ENCODE measurements at places on chromosomes 12 and 14.

GRCh38 chr12:114868995-114869834, 185.2 kb upstream of the TBX3 start:
- DNase-seq: no peak
- no peaks in the 10 kb centered on the region for H3K27me3 ChIP-seq
- H3K4me3 ChIP-seq: no peak overlapping the region
- no peaks in the 10 kb centered on the region for H3K36me3 ChIP-seq

- no peaks in the 10 kb centered on the region for H3K27me3 ChIP-seq
- no peak for DNase-seq
- H3K36me3 ChIP-seq: no peaks in the 10 kb centered on the region
Measured at GRCh38 chr12:40505327-40505726, 186.9 kb upstream of the CNTN1 start.

DNA sequence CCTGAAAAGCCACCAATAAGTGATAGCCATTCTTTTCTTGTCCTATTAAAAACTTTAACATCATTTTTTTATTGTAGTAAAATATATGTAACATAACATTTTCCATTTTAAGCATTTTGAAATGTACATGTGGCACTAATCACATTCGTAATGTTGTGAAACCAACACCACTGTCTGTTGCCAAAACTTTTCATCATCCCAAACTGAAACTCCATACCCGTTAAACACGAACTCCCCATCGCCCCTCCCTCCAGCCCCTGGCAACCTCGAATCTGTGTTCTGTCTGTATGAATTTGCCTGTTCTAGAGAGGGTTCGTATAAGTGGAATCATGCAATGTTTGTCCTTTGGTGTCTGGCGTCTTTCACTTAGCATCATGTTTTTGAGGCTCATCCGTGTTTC, 75.9 kb downstream of the CCDC92 start:
- H3K4me1 ChIP-seq: peaks cover 5% of the 10 kb centered on the region
- no peak overlapping the region for H3K4me3 ChIP-seq
- H3K27me3 ChIP-seq: peaks cover 13% of the 10 kb centered on the region

GRCh38 chr12:114136631-114137030, 170.5 kb upstream of the RBM19 start:
- H3K4me1 ChIP-seq: no peaks in the 10 kb centered on the region
- H3K4me3 ChIP-seq: no peak overlapping the region
- no peak overlapping the region for H3K27ac ChIP-seq
- no peak for DNase-seq
- H3K36me3 ChIP-seq: no peaks in the 10 kb centered on the region

GRCh38 chr12:79424109-79424721, 266.5 kb downstream of the PAWR start:
- H3K36me3 ChIP-seq: no peaks in the 10 kb centered on the region
- peak overlapping the region; percentile 91 for H3K27ac ChIP-seq
- no peaks in the 10 kb centered on the region for H3K27me3 ChIP-seq
- DNase-seq: no peak
- H3K4me3 ChIP-seq: no peak overlapping the region

DNA sequence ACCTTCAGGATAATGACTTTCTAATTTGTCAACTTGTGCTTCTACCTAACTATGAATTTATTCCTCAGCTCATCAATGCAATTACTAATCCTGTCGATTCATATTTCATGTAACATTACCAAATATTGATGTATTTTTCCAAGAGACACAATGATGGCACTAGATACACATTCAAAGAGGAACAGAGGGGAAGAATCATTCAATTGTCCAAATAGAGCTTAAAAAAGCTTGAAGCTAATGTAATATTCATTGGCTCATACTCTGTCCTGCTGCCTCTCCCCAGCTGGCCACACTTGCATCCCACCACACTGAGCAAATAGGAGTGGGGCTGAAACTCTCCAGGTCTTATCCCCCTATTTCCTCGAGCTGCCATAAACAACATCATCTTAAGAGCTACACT, 9.3 kb downstream of the TESPA1 start:
- H3K36me3 ChIP-seq: no peaks in the 10 kb centered on the region
- no peaks in the 10 kb centered on the region for H3K4me1 ChIP-seq
- H3K27ac ChIP-seq: no peak overlapping the region
- peaks cover 12% of the 10 kb centered on the region for H3K27me3 ChIP-seq

DNA sequence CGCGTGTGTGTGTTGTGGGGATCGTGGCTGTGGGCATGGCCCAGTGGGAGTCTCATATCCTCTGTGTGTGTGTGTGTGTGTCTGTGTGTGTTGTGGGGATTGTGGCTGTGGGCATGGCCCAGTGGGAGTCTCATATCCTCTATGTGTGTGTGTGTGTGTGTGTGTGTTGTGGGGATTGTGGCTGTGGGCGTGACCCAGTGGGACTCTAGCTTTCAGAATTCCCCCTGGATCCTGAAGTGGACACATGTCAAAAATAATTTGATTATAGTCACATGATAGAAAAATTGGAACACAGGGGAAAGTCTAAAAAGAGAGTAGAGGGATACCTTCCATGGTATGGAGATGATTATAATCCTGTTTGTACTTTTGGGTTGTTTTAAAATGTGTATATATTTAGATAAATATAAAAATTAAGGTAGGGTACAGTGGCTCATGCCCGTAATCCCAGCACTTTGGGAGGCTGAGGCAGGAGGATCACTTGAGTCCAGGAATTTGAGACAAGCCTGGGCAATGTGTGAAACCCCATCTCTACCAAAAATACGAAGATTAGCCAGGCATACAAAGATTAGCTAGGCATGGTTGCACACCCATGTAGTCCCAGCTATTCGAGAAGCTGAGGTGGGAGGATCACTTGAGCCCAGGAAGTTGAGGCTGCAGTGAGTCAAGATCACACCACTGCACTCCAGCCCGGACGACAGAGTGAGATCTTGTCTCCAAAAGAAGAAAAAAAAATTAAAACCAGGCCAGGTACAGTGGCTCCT, 11.0 kb downstream of the PAPLN start:
- DNase-seq: no peak
- H3K4me3 ChIP-seq: no peak overlapping the region
- H3K36me3 ChIP-seq: no peaks in the 10 kb centered on the region
- H3K27ac ChIP-seq: no peak overlapping the region

DNA sequence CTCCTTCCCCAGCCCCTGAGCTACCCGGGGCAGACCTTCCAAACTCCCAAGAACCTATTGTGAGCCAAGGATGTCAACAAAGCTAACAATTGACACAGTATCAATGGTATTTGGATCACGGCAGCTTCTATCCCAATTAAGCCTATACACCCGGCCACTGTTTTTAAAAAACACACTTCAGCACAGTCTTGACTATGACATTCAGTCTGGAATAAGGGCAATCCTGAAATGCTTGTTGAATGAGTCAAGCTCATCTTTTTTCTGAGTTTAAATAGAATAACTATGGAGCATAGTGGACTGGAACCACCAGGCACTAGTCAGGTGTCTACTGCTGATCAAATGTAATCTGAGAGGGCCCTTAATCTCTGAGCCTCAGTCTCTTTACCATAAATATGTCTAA, 5.7 kb downstream of the DENND5B start:
- no peak for DNase-seq
- H3K27ac ChIP-seq: peak overlapping the region; percentile 80
- H3K4me1 ChIP-seq: peaks cover 42% of the 10 kb centered on the region
- no peaks in the 10 kb centered on the region for H3K27me3 ChIP-seq
- H3K36me3 ChIP-seq: no peaks in the 10 kb centered on the region

GRCh38 chr12:41120211-41120610, 67.9 kb upstream of the PDZRN4 start:
- no peak overlapping the region for H3K4me3 ChIP-seq
- no peaks in the 10 kb centered on the region for H3K27me3 ChIP-seq
- H3K36me3 ChIP-seq: no peaks in the 10 kb centered on the region

GRCh38 chr12:117809509-117809908, 159.3 kb downstream of the KSR2 start:
- peaks cover 39% of the 10 kb centered on the region for H3K27me3 ChIP-seq
- no peak overlapping the region for H3K4me3 ChIP-seq
- no peaks in the 10 kb centered on the region for H3K36me3 ChIP-seq
- DNase-seq: no peak
- no peak overlapping the region for H3K27ac ChIP-seq

GRCh38 chr14:91940209-91940608, 7.3 kb downstream of the FBLN5 start:
- H3K27me3 ChIP-seq: no peaks in the 10 kb centered on the region
- H3K4me1 ChIP-seq: peaks cover 2% of the 10 kb centered on the region
- no peak overlapping the region for H3K27ac ChIP-seq
- H3K4me3 ChIP-seq: no peak overlapping the region
- H3K36me3 ChIP-seq: peaks cover 15% of the 10 kb centered on the region

- peaks cover 34% of the 10 kb centered on the region for H3K4me1 ChIP-seq
- peak overlapping the region; percentile 51 for H3K27ac ChIP-seq
- no peak for DNase-seq
- H3K4me3 ChIP-seq: no peak overlapping the region
Measured at GRCh38 chr14:51488569-51489220, 163.0 kb upstream of the FRMD6 start.

DNA sequence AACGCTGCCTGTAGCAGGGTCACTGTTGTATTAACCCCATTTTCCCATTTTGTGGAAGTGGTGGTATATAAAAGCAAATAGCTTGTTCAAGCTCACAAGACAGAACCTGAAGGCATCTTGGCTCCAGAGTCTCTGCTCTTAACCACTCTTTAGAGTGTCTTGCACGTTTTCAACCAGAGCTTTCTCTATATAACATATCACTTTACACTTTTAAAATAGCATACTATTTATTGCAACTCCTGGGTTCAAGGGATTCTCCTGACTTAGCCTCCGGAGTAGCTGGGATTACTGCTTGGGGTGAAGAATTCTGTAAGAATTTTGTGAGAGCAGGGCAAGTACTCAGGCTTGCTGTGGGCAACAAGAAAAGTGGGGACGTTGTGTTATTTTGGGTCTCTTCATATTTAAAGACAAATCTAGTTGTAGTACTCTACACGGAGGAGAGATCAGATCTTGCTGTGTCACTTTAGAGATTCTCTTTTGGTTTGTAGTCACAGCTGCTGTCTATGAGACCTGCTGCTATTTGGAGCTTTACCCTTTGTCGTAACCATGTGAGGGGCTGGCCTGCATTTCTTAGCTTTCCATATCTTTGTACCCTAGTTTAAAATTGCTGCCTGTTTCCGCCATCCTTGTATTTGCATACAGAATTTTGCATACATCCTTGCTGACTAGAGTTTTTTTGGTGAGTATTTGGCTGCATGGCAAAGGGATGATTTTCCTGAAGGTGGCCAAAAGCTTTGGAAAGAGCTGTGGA, 40.7 kb downstream of the WDR20 start:
- H3K4me3 ChIP-seq: no peak overlapping the region
- H3K27ac ChIP-seq: peak overlapping the region; percentile 35
- H3K36me3 ChIP-seq: peaks cover 1% of the 10 kb centered on the region
- no peak for DNase-seq
- no peaks in the 10 kb centered on the region for H3K27me3 ChIP-seq

DNA sequence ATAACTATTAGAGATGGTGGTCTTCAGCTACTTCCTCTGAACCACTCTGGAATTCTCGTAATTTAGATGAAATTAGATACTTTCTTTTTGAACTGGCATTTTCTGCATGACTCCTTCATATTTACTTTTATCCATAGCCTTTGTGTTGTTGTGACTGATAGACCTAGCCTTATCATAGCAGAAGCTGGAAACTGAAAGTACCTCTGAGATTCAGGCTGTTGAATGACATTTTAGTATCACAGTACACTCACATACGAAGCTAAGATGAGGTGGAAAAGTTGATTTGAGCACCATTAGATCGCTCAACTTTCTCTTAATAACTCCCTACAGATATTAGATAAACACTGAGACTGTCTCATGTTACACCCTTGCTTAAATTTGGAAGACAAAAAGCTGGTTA, 525.1 kb upstream of the FBXO33 start:
- H3K27me3 ChIP-seq: no peaks in the 10 kb centered on the region
- no peak overlapping the region for H3K4me3 ChIP-seq
- H3K4me1 ChIP-seq: peaks cover 4% of the 10 kb centered on the region
- H3K36me3 ChIP-seq: peaks cover 7% of the 10 kb centered on the region

- no peak overlapping the region for H3K4me3 ChIP-seq
- H3K4me1 ChIP-seq: no peaks in the 10 kb centered on the region
- DNase-seq: no peak
Measured at GRCh38 chr14:67502867-67503266, 14.3 kb upstream of the TMEM229B start.

DNA sequence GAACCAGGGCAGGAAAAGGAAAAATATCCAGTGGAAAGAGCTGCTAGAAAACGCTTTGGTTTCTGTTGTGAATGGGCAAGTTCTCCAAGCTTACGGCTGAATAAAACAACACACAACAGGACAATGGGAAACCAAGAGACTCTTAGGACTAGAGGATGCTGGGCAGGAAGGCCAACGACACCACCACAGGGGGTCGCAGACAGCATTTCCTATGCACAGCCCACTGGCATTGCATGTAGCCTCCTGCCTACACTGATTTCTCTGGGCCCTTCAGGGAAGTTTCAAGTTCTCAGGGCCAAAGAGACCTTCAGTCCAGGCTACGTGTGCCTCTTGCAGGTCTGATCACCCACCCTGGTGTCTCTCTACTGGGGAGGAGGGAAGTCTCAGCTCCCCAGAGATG, 108.0 kb downstream of the RIMBP2 start:
- no peaks in the 10 kb centered on the region for H3K4me1 ChIP-seq
- no peak overlapping the region for H3K4me3 ChIP-seq
- no peaks in the 10 kb centered on the region for H3K27me3 ChIP-seq
- H3K36me3 ChIP-seq: no peaks in the 10 kb centered on the region
- DNase-seq: no peak
- H3K27ac ChIP-seq: no peak overlapping the region

DNA sequence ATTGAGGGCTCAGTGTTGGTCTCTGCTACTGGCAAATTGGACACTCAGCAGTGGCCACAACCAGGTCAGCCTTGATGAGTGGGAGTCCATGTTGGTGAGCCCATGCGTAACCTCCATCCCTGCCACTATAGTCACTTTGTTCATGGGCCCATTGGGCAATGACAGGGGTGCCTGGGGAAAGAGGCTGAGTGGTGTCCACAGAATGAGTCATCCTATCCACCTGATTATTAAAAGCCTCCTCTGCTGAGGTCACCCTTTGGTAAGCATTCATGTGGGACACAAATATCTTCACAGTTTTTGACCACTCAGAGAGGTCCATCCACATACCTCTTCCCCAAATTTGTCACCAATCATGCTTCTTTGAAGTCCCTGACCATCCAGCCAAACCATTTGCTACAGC, 50.0 kb downstream of the FIGNL2 start:
- no peaks in the 10 kb centered on the region for H3K36me3 ChIP-seq
- H3K27ac ChIP-seq: no peak overlapping the region
- H3K27me3 ChIP-seq: no peaks in the 10 kb centered on the region
- no peak for DNase-seq

Measured in mesothelial cell of epicardium (in vitro differentiated cells).